ENCODE measurements at places on chromosomes 13 and 19. TPM values are rescaled to one million over a fixed set of nuclear protein-coding genes. Genes with fewer than 3 reads are reported as not detected.

The RNASEH2B gene
- total RNA-seq: 182 TPM

DNA sequence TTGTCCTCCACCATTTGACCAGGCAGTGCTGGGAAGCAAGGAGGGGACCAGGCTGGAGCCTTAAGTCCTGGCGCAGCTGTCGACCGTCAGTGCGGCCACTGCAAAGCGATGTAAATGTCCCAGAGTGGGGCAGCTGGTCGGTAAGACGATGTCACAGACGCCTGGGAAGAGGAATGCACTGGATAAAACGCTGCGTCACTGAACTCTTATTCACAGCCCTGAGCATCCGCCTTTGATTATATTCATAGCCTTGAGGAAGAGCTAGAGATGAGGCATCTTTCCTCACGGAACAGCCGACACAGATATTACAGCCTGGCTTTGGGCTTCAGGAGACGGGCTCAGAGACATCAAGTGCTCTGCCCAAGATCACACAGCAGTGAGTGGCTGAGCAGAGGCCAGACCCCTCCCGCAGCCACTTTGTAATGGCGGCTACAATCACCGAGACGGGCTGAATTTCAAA lies 17.6 kb upstream of the TUBGCP3 start:
- no peak for DNase-seq

DNA sequence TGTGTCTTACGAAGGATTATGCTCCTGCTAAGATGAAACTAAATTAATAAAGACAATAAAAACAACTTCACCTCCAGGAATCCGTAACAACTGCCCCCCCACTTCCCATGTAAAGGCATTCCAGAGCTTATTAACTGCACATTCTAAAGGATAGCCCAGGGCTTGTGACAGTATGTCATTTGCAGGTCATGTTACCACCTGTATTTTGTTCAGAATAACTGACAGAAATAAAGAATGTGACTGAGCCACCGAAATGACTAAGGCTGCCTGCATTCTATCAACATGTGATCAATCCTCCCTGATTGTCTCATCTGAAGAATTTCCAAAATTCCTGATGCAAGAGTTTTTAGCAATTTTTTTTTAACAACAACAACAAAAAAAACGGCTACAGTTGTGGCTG lies 117.2 kb downstream of the MIPEP start:
- DNase-seq: no peak

The CEACAM7 gene
- 1.8 TPM for total RNA-seq

DNA sequence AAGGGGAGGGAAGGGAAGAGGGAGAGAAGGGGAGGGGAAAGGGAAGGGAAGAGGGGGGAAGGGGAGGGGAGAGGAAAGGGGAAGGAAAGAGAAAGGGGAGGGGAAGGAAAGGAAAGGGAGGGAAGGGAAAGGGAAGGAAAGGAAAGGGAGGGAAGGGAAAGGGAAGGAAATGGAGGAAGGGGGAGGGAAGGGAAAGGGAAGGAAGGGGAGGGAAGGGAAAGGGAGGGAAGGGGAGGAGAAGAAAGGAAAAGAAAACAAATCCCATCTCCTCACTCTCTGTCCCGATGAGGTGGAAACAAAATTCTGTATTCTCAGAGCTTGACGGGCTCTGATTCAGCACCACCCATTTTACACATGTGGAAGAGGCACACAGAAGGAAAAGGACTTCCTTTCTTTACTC lies 51.4 kb upstream of the SIN3B start:
- DNase-seq: no peak

- DNase-seq: no peak
These were observed 53.5 kb upstream of the SOX21 start for GRCh38 chr13:94765814-94766213.

DNA sequence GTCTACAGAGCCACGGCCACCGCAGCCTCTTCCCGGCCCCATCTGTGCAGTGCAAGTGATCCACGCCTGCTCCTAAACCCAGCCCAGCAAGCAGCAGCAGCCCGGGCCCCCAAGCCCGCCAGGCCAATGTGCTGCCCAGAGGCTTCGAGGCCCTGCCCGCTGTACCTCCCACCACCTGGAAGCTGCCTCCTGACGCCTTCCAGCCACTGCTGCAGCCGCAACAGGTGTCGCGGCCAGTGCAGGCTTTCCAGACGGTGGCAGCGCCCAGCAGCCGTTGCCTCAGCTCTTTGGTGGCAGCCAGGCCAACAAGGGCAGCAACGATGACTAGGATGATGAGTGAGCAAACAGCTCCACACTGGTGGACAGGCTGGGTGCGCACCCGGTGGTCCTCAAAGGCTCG lies 50.2 kb upstream of the TPM4 start:
- DNase-seq: no peak

- DNase-seq: peak; percentile 57
These were observed 709 bp downstream of the N4BP2L1 start for GRCh38 chr13:32426990-32427851.

DNA sequence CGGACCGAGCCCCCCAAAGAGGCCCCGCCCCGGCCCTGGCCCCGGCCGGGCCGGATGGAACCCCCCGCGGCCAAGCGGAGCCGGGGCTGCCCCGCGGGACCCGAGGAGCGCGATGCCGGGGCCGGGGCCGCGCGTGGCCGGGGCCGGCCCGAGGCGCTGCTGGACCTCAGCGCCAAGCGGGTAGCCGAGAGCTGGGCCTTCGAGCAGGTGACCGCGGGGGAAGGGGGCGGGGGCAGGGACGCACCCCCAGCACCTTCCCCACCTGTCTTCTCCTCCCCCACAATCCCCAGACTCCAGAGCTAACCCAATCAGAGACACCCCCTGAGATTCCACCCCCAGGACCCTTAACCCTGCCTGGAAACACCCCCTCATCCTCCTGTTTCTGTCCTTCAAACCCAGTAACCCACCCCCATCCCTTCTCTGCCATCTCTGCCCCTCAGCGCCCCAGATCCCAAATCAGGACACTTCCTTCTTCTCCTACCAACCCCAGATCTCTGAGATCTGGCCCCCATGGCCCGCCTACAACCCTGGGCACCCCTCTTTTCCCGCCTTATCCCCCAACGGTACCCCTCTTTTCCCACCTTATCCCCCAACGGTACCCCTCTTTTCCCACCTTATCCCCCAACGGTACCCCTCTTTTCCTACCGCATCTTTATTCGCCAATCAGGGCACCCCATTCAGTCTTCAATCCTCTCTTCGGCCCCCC lies 505 bp downstream of the ZSWIM4 start:
- DNase-seq: no peak

DNA sequence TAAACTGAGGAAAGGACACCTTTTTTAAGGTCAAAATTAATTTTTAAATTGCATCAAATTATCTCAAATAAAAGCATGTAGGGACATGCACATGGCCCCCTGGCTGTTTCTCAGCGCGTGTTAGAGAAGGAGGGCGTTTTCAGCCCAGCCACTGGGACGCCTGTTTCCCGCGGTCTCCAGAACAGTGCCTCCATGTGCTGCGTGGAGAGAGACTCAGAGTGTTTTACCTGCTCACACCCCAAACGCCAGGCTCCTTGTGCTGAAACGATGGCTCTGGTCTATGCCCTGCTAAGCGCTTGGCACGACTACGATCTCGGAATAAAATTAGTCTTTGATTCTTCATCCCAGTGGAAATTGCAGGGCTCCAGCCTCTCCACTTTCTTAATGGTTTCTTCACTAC lies 20.0 kb upstream of the SPACA7 start:
- no peak for DNase-seq

The SLC7A10 gene
- not detected for total RNA-seq

- no peak for DNase-seq
These were observed 7.6 kb downstream of the KANK3 start for GRCh38 chr19:8335343-8336071.

The OVOL3 gene
- not detected for total RNA-seq

The NCR1 gene
- not detected for total RNA-seq

- no peak for DNase-seq
These were observed 766.2 kb downstream of the PCDH17 start for GRCh38 chr13:58397596-58398387.

DNA sequence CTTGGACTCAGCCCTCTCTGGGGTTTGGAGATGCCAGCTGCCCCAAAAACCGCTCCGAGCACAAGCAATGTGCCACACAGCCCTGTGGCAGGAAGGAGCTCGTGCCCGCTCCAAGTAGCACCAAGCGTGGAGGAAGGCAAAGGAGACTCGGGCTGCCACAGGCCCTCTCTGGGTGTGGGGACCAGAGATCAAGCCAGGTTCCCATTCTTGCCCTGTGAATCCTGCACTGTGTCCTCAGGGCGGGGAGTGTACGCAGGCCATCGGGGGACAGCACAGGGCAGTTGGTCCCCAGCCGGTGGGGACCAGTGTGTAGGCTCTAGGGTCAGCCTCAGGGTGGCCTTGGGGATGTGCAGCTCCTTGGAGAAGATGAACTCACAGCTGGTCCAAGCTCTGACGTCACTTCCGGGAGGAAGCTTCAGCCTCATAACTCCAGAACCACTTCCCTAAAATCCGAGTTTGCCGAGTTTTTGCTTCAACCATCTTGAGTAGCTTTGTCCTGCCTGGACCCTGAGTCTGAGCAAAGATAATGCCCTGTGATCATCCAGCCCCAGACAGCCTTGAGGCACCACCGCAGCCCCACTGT lies 9.3 kb upstream of the CPAMD8 start:
- no peak for DNase-seq

- DNase-seq: no peak
These were observed 416.5 kb downstream of the EFNB2 start for GRCh38 chr13:106118996-106119395.

GRCh38 chr19:19256072-19256969 lies 16.8 kb downstream of the TM6SF2 start:
- no peak for DNase-seq

The UNC13A gene
- total RNA-seq: 0.29 TPM

The R3HDM4 gene
- 12.0 TPM for total RNA-seq

DNA sequence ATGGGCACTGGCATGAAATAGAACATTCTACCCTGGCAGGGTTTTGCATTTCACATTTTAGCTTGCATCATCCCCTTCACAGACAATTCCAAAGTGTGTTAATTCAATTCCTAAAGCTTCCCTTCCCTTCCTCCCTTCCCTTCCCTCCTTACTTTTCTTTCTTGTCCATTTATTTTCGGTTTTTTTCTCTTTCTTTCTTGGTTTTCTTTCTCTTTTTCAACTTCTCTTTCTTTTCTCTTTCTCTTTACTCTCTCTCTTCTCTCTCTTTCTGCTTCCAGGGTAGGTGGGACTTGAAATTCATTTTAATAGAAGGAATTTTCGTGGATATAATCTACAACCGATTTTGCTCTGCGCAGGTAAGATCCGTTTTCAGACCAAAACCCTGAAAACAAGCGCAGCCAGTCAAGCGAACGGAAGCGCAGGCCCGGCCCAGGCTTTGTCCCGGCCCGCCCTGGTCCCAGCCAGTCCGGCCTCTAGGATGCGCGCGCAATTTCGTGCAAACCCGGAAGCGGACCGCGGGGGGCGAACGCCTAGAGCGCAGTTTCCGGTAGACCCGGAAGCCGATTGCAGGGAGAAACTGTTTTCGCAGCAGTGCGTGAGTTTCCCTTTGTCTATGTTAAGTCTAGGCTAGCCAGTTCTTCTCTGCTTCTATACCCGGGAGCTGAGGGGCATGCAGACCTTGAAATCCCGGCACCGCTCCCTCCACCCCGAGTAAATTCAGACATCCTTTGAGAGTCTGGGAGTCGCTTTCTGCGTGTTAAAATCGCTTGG lies at the start of gene ZNF528:
Gene ZNF528 (plus strand): TSS at position 540 of the 771 bp plus-strand sequence. CDS start 4,165 bp downstream, outside the sequence.
- peak; percentile 96 for DNase-seq

DNA sequence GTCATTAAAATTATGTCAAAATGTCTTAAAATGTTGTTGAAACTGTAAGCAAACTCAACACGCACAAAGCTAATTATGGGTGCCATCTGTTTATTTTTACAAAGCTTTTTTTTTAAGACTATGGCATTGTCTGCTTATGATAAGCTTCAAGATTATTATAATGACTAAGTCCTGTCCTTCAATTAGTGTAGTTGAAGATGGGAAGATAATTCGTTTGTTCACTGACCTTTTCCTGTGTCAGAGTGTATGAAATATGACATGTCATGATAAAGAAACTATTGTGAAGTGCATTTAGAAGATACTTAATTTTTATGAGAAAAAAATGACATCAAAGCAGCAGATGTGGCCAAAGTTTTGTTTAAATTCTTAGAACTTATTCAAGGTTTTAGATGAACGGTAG lies 211.3 kb downstream of the PCCA start:
- no peak for DNase-seq

DNA sequence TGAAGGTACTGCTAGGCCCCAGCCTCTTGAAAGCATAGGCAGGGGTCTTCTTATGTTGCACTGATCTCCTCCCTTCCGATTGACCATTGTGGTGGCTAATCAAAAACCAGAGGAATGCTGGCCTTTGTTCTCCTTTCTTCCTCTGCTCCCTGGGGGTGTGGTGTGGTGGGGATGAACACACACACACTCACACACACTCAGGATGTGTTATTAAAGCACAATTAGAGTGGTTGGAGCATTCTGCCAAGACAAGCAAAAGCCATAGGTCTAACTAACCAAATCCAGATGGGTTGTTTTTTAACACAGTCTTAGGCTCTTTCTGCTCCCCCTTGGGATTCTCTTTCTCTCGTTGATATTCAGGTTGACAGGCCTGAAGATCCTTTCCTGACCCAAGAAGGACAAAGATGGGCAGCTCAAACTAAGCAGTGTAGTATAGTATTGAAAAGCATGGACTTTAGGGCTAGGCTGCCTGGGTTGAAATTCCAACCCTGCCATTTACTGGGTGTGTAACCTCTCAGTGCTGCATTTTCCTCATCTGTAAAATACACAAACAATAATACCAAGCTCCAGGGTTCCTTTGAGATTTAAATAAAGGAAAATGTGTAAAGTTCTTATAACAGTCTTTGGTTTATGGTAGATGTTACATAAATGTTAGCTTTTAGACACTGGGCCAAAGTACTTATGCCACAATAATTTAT lies 25.5 kb upstream of the DGKH start:
- DNase-seq: no peak

- no peak for DNase-seq
These were observed 15.8 kb downstream of the GPR180 start for GRCh38 chr13:94617389-94618000.

DNA sequence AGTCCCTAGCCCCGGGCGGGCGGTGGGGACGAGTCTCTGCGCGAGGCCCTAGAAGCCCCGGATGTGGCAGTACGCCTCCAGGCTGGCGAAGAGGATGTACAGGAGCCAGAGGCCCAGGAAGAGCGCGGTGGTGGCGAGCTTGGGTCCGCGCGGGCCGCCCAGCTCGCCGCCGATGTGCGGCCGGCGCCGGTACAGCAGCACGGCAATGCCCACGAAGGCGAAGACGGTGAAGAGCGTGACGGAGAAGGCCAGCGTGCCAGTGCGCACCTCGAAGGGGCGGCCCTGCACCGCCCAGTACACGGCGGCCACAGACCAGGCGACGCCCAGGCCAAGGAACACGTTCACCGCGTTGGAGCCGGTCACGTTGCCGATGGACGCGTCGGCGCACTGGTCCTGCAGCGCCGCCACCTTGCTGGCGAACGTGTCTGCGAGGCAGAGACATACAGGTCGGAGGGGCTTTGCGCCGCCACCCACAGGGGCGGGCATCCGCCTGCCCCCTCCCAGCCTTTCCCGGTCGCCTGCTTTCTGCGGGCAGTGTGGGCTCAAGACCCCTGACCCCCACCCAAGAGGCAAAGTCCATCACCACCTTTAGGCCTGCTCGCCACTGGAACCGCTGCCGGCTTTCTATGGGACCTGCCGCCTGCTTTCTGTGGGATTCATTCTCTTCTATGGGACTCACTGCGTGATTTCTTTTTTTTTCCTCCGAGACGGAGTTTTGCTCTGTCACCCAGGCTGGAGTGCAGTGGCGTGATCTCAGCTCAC lies 10.9 kb upstream of the MEIS3 start:
- no peak for DNase-seq

The URAD gene
- total RNA-seq: not detected

Data from uterus (tissue), 4 donors.